Fibroblast of villous mesenchyme (primary cell): ENCODE measurements at places on chromosomes 6 and 20.
A peak's percentile ranks its signal among the peaks of the same experiment; 100 is the strongest.

DNA sequence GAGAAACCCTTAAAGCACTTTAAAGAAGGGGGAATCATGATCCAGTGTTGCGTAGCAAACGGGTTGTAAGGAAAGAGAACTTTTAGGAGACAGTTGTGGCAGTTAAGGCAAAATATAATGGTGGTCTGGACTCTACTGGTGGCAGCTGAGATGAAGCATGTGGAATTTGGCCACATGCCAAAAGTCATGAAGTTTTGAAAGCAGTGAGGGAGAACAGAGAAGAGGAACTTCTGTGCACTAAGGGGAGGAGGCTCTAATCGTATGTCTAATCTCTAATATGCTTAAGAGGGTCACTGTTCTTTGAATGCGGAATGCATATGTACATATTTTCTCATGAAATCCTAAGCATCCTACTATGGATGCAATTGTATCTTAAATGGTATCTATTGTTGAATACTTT, 91.5 kb downstream of the RIMS1 start:
- DNase-seq, result no peak

DNA sequence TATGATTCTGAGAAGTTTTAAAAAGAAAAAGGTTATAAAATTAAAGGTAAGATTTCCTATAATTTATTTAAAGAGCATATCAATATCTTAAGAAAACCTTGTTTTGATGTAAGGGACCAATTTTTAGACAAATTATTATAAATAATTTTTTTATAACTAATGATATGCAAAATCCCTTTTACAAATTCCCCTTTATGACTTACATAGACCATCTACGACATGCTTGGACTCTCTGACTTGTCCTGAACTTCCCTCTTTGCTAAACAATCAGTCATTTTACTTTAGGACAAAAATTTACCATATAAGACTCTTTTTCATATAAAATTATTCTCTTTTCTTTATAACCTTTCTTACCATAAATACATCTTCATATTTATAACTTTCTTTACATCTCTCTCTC, 15.3 kb upstream of the ANGPT4 start:
- DNase-seq, result no peak

- peak; percentile 28 for DNase-seq
These were observed 4.5 kb downstream of the MRPL14 start for GRCh38 chr6:44122801-44123200.

DNA sequence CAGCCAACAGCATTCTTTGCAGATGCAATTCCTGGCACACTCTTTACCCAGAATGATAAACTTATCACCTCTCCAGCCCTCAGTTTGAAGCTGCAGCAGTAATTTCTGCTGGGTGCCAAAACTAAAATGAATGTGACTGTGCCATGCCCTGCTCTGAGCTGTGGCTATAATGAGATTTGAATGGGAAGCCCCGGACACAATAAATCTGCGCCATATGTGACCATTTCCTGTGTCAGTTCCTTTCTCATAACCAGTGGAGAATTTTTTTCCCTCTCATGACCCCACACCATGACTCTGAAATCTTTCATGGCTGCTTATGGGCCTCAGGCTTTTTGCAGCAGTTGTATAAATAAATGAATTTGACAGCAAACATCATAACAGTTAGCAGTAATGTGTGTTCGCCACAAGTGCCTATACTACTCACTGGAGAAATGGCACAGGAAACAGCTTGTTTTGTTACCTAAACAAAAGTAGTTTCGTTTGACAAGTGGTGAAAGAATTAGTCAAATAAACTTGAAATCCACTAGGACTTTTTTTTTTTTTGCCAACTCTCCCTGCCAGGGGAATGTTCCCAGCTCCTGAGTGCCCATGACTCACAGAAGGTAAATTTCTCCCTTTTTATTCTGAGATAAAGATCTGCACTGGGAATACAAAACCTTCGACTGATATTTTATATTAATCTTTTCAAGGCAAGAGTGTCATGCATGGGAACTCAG, 408.4 kb downstream of the PKHD1 start:
- no peak for DNase-seq
